ENCODE measurements at places on chromosomes 11 and 22.

DNA sequence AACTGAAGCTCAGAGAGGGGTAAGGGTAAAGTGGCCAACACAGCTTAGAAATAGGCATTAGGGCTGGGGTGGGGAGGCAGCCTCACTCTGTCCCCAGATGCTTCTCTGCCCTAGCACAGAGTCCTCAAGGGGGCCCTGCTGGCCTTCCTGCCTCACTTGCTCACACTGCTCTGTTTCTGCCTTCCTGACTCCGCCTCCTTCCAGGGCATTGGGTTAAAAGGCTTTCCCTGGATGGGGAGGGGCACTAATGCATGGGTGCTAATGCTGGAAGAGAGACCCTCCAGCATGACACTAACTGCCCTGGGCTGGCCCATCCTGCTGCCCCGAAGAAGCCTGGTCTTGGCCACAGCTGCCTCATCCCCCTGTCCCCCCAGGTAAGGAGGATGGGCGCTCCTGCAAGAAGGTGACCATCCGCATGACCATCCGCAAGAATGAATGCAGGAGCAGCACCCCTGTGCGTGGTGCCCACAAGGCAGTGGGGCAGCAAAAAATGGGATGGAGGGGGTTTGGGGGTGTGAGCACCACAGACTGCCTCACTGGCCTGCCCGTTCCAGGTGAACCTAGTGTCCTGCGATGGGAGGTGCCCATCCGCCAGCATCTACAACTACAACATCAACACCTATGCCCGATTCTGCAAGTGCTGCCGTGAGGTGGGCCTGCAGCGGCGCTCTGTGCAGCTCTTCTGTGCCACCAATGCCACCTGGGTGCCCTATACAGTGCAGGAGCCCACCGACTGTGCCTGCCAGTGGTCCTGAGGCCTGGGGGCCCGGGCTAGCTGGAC, 74.0 kb upstream of the MYOD1 start:
- DNase-seq, result no peak

DNA sequence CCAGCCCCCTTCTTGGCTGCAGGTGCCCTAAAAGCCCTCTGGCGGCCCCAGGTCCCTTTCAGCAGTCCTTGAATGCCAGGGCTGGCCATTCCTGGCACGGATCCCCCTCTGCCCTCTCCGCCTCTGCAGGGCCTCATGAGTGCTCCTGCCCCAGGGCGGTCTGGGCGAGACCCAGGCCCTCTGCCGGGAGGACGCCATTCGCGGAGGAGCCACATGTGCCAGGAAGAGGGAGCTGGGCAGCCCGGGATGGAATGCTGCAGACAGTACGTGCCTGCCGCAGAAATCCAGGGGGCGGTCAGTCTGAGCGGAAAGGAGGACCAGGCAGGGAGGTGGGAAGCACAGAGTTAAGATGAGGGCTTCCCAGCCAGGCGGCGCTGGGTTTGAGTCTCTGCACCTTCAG, 2.8 kb downstream of the CABP7 start:
- DNase-seq, result no peak

GRCh38 chr11:64658265-64658664, 64.7 kb downstream of the NRXN2 start:
- no peak for DNase-seq

GRCh38 chr22:39655831-39656230, 85.3 kb downstream of the CACNA1I start:
- DNase-seq, result no peak

Data from CD4-positive, CD25-positive, alpha-beta regulatory T cell (primary cell).